Left colon (tissue), 2 donors: ENCODE measurements at places on chromosomes 1 and 21. TPM values are rescaled to one million over a fixed set of nuclear protein-coding genes. Genes with fewer than 3 reads are reported as not detected.
A peak's percentile ranks its signal among the peaks of the same experiment; 100 is the strongest.

GRCh38 chr21:46564391-46564790 is 40.5 kb downstream of the S100B start:
- no peak for DNase-seq

DNA sequence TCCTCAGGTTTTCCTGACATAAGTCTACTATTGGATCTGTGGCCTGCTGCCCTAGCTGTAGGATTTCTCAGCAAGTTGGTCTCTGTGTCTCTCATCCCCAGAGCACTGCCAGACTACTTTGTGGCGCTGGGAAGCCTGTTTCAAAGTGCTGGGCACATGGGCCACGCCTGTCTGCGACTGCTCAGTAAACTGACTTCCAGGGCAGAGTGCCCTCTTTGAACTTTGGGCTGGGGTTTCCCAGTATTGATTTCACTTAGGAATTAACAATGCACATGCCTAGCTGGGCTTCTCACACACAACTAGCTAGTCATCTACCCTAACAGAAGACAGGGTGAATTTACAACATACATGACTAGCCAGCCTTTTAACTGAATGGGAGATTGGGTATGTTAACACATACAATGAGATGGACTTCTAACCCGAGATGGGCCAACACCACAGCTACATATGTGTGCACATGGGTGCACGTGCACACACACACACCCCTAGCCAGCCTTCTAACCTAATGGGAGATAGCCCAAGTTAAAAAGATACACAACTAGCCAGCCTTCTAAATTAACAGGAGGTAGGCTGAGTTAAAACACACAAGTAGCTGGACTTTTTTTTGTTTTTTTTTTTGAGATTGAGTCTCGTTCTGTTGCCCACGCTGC is 6.9 kb upstream of the TRIM17 start:
- DNase-seq: no peak

GRCh38 chr1:210310562-210311153 is 18.0 kb upstream of the HHAT start:
- no peak for DNase-seq

- DNase-seq: no peak
These were observed 349.4 kb downstream of the DUSP10 start for GRCh38 chr1:221392453-221392852.

- DNase-seq: no peak
These were observed 13.3 kb upstream of the CHI3L2 start for GRCh38 chr1:111214074-111214801.

Gene S100A8
- total RNA-seq: 1.2 TPM

DNA sequence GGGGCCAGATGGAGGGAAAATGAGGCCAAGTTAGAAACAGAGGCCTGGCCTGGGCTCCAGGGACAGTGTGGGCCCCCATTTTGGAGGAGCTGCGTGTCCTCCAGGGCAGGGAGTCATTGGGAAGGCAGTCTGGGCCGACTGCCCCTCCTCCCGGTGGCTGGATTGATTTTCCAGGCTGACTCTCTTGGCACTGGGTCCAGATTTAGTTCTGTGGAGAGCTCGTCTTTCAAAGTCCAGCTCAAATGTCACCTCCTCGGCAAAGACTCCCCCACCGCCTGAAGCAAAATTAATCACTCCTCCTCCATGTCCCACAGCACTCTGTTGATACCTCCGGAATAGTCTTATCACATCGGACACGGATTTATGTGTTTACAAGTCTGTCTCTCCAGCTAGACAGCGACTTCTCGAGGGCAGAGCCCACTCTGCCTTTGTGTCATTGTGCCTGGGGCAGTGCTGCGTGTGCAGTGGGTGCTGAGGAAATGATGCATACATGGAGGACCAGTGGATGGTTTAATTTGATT is 175.1 kb downstream of the CAMTA1 start:
- DNase-seq: no peak

DNA sequence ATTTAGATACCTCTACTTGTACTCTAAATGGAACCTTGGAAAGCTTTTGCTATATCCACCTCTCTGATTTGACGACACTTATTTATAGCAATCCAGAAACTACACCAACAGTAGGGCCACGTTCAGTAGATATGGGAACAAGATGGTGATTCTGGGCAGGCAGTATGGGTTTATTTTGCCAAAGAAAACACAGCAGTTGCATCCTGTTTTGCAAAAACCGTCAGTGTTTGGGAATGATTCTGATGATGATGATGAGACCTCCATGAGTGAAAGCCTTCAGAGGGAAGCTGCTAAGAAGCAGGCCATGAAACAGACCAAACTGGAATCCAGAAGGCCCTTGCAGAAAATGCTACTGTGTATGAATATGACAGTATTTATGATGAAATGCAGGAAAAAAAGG is 41.5 kb upstream of the NEXN start:
- DNase-seq: no peak

DNA sequence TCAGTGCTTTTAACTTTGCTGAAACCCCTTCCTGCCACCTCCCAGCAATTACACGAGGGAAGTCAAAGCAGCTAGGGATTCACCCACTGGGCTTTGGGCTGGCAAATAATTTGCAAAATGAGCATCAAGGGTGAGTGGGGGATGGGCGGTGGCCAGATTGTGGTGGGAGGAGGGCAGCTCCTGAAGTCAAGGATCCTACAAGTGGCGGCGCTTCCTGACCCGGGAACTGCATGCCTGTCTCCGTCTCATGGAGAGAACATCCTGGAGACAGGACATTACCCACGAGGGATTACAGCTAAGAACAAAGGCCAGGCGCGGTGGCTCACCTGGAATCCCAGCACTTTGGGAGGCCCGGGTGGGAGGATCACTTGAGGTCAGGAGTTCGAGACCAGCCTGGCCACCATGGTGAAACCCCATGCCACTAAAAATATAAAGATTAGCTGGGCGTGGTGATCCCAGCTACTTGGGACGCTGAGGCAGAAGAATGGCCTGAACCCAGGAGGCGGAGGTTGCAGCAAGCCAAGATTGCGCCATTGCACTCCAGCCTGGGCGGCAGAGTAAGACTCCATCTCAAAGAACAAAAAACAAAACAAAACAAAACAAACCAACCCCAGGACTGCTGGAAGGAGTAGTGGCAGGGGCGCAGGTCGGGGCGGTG is 12.9 kb downstream of the TTC34 start:
- DNase-seq: peak; percentile 2

Gene RORC
- total RNA-seq: 18.3 TPM

- no peak for DNase-seq
These were observed 116.2 kb downstream of the FOXD2 start for GRCh38 chr1:47554082-47554481.

Gene TMEM61
- 19.8 TPM for total RNA-seq

DNA sequence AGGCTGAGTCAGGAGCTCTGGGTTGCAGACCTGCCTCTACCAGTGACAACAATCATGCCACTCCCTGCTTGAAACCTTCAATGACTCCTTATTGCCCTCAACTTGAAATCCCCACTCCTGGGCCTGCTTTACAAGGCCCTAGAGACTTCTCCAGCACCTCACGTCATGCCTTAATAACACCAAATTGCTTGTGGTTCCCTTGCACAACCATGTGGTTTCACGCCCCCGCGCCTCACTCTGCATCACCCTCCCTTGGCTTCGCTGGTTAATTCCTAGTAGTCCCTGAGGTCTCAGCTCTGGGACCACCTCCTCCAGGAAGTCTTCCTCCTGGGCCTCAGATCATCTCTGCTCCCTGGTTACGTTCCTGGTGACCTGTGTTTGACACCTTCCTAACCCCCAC is 33.0 kb downstream of the EPHA2 start:
- DNase-seq: no peak

GRCh38 chr1:170267317-170267716 is 121.6 kb downstream of the NTMT2 start:
- DNase-seq: no peak

- no peak for DNase-seq
These were observed 145.0 kb downstream of the RASAL2 start for GRCh38 chr1:178238722-178239510.

Gene ST6GALNAC5
- 1.5 TPM for total RNA-seq

DNA sequence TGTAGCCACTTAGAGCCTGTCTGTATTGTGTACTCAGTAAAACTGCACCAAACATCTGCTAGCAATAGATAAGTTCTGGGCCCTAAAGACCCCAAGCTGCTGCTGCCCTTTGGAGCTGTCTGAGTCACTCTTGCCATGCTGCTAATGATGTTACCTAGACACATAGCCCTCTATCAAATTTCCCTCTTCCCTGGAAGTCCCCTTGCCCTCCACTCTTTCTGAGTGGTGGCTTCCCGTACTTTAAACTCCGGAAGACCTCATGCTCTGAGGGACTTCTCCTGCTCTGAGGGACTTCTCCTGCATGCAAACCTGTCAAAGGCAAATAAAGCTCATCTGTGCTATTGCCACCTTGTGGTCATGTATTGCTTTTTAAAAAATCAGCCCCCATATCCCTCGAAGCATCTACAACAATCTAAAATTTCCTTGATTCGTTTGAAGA is 34.0 kb downstream of the FH start:
- no peak for DNase-seq

Gene NEK2
- total RNA-seq: 6.6 TPM

Gene S100A7
- total RNA-seq: not detected

- DNase-seq: no peak
These were observed 3.0 kb downstream of the ADPRS start for GRCh38 chr1:36091698-36092097.

DNA sequence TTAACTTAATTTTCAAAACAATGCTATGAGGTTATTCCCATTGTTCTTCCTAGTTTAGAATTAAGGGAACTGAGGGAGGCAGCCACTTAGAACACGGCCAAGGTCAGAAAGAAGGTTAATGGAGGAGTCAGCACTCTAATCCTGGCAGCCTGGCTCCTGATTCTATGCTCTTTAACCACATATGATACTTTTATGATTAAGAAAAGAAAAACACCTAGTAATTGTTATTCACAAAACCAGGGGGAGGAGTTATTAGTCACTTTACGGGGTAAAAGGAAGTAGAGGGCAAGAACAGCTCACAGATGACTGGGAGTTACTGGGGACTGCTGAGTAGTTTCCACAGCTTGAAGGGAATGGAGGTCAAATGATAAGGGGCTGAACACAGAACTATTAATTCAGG is 38.6 kb downstream of the GADD45A start:
- no peak for DNase-seq

- DNase-seq: no peak
These were observed 81.9 kb downstream of the JAK1 start for GRCh38 chr1:64884261-64885040.

- no peak for DNase-seq
These were observed 948 bp downstream of the FBXO2 start for GRCh38 chr1:11653101-11653860.

Gene MEGF6
- total RNA-seq: 8.2 TPM

GRCh38 chr1:201514466-201514865 is 7.5 kb upstream of the CSRP1 start:
- no peak for DNase-seq

DNA sequence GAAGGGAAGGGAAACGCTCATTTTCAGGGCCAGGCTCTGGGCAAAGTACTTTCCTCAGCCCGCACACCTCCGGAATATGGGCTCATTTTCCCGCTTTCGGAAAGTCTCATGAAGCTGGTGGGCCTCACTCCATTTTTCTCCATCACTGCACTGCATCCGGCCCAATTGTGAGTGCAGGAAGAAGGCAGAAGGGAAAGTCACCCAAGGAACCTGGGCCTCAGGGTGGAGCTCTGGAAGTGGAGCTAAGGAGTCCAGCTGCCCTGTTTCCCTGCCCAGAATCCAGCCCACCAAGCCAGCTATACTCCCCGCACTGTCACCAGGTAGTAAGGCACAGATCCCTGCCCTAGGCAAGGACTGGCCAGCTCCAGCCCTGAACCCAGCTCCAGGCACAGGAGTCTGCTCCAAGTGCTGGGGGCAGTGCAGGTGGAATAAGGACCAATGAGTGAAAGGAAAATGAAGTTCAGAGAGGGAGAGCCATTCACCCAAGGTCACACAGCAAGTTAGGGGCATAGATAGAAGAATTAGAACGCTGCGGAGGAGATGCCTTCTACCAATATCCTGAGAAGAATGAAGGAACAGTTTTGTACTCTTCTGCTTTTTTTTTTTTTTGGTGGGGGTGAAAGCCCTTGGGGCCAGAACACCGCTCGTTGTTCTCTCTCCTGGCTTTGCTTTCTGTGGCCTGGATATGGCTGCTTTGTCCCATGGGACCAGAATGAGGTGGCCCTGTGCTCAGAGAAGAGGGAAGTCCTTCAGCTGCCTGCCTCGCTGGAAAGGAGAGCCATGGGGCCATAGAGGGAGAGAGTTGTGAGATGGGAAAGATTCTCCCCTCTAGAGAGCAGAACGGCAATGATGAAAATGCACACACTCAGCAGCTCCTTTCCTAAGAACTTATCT is 10.0 kb downstream of the LRP8 start:
- DNase-seq: no peak

Gene IGSF21
- 0.37 TPM for total RNA-seq

Gene S100A2
- 1.1 TPM for total RNA-seq

- DNase-seq: no peak
These were observed 10.9 kb downstream of the S100PBP start for GRCh38 chr1:32828341-32828740.

- DNase-seq: peak; percentile 21
These were observed 75.0 kb upstream of the DPT start for GRCh38 chr1:168803806-168804510.

Gene S100A13
- total RNA-seq: 59.1 TPM

GRCh38 chr1:160647329-160647720 is 481 bp upstream of the SLAMF1 start:
- DNase-seq: no peak

GRCh38 chr1:208044589-208045462 is 133.9 kb upstream of the CD34 start:
- no peak for DNase-seq

Gene CALML6
- 0.50 TPM for total RNA-seq

- DNase-seq: peak; percentile 93
These were observed 81.1 kb upstream of the AK4 start for GRCh38 chr1:65066766-65067490.

GRCh38 chr1:63626222-63626621 is 33.0 kb downstream of the PGM1 start:
- DNase-seq: no peak

Gene CD2
- 2.9 TPM for total RNA-seq

DNA sequence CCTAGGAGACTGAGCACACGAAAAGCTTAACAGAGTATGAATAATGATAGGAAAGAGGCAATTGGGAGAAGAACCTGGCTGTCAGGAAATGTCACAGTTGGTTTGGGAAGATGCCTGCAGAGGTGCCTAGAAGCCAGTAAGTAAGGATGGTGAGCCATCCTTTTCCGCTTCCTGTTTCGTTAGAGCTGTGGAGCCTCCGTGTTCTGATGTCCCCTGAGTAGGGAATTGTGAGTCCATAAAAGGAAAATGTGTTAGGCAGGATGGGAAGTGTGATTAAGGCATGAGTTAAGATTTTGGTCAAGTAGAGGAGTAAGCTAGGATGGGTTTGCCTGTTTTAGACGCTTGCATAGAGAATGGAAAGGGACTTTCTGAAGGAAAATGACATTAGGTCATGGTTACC is 9.0 kb downstream of the CLIC4 start:
- no peak for DNase-seq

- DNase-seq: no peak
These were observed 416.9 kb upstream of the USP24 start for GRCh38 chr1:55632058-55632457.

Gene LCE2A
- total RNA-seq: not detected
